ENCODE measurements at places on chromosomes 6 and 20.
A peak's percentile ranks its signal among the peaks of the same experiment; 100 is the strongest.

DNA sequence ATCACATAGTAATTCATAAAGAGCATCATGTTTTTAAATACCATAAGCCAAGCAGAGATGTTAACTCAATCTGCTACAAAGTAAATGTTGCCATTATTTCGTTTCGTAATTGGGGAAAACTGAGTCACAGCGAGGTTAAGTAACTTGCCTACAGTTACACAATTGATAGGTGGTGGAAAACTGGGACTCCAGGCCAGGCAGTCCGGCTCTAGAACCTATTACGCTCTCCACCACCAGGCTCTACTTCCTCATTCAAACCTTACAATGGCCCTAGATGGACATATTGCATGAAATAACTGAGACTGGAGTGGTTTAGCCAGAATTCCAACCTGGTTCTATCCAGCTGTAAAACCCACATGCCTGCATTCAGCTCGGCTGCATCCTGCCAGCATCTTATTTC is 58.2 kb downstream of the LINC00237 start:
- no peak for DNase-seq

- peak; percentile 54 for DNase-seq
Measured at GRCh38 chr20:11111191-11111590, 437.4 kb upstream of the JAG1 start.

- peak; percentile 73 for DNase-seq
Measured at GRCh38 chr20:7375905-7376304, 564.4 kb downstream of the HAO1 start.

- DNase-seq: peak; percentile 82
Measured at GRCh38 chr20:11229772-11230171, 556.0 kb upstream of the JAG1 start.

DNA sequence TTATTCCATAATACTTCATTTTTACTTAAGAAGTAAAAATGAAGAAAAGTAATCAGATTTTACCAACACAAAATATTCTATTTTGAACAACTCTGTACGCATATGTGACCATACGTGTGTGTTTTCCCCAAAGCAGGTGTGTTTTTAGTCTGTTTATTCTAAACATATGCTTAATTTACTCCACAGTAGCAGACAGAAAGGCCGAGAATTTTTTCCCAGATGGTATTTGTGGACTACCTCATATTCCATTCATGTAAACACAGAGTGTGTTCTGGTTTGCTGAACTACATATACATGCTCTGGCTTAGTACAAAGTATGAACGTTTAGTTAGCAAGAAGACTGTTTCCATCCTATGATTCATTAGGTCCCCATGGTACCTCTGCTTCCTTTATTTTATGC is 233.3 kb upstream of the RUNX2 start:
- DNase-seq: no peak

GRCh38 chr6:168217216-168217879 is 102.2 kb downstream of the DACT2 start:
- no peak for DNase-seq

GRCh38 chr6:106158816-106159215 is 72.7 kb downstream of the PRDM1 start:
- no peak for DNase-seq

DNA sequence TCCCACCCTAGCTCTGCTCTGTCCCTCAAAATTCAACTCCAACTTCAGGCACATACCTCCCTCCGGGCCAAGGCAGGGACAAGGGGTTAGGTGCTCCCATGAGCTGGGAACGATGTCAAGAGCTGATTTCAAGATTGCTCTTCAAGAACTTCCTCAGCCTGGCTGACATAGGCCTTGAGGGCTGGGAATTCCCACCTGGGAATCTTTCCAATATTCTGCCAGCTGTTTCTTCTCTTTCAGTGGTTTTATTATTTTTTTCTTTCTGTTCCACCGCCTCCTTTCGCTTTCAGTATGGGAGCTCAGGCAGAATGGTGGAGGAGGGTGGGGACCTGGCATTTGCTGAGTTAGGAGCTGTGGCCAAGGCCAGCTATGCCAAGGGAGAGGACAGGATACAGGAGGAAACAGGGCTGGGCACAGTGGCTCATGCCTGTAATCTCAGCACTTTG is 33.7 kb downstream of the SRSF3 start:
- DNase-seq: no peak

DNA sequence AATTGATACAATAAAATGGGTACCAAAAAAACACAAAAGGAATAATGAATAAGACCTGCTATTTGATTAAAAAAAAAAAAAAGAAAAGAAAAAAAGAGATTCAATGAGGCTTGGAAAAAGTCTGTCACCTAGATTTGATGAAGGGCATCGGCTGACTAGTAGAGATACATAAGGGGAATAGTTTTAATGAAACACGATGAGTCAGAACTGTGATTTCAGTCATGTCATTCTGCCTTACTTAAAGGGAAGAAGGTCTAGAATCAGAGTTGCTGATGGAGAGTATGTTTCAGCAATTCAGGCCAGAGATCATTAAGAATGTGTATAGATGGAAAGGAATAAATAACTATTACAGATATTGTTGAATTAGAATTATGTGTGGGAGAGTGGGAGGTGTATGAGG is 565.9 kb upstream of the RNF217 start:
- DNase-seq: no peak
